ENCODE measurements at places on chromosomes 6 and 20.

DNA sequence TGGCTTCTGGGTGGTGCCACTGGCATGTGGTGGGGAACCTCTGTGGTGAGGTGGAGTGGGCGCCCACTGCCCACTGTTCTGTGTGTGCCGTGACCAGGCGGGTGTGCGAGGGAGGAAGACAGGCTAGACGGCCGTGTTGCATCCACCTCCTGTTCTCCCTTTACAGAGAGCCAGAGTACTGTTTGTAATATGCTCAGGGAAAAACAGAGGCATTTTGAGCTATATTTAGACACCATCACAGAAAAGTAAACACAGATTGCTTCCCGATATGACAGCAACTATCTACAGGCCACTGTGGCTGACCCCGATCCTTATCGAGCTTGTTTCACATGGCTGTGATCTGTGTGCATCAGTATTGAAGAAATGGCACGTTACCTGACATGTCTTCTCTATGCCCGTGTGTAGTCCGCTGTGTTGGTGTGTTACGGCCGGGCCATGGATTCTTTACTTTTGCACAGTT, 45.6 kb downstream of the ARID1B start:
- no peak for DNase-seq

DNA sequence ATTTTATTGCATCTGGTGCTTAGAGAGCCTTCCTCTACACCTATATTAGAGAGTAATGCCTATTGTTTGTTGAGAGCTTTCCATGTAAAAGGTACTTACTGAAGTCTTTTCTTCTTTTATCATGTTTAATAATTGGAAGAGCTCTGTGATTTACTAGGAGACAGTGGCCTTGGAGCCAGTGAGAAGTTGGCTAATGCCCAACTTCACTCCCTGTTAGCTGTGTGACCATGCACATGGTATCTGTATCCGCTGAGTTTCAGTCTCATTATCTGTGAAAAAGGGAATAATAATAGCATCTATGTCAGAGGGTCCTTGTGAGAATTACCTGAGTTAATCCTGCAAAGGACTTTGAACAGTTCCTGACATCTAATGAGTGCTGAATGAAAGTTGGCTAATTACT, 105.0 kb downstream of the CD109 start:
- no peak for DNase-seq

GRCh38 chr20:53939190-53939571, 131.2 kb downstream of the BCAS1 start:
- DNase-seq: no peak

GRCh38 chr20:4607287-4607713, 114.4 kb upstream of the PRND start:
- DNase-seq: peak; percentile 54

- no peak for DNase-seq
Measured at GRCh38 chr20:37886851-37887297, 16.1 kb upstream of the VSTM2L start.

DNA sequence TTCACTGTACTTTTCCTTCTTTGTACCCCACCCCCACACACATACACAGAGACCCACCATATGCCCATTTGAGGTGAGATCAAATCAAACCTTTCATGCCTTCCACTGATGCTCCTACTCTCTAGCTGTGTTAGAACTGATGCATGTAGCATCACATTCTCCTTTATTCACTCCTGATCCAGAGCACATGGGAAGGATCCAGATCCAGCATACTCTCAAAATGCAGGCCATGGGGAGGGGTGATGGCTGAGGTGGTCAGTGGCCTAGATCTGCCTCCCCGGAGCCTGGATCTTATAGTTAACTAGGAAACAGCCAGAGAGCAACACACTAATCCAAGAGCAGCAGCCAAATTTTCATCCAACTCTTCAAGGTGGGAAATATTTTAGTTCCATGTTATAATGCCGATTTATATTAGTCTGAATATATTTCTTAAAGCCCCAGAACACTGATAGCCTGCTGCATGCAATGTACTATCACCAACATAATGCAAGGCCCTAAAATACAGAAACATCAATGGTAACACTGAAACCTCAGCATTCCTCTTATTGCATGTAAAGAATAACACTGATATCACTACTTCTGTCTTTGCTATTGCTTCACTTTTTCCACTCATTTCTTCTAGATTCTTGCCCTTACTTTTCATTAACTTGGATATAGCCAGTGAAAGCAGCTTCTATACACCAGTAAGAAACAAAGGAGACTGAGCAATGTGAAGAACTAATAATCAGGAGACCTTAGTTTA, 126.8 kb upstream of the BEND6 start:
- peak; percentile 45 for DNase-seq

GRCh38 chr6:158475344-158476302, 84.3 kb upstream of the TMEM181 start:
- no peak for DNase-seq

DNA sequence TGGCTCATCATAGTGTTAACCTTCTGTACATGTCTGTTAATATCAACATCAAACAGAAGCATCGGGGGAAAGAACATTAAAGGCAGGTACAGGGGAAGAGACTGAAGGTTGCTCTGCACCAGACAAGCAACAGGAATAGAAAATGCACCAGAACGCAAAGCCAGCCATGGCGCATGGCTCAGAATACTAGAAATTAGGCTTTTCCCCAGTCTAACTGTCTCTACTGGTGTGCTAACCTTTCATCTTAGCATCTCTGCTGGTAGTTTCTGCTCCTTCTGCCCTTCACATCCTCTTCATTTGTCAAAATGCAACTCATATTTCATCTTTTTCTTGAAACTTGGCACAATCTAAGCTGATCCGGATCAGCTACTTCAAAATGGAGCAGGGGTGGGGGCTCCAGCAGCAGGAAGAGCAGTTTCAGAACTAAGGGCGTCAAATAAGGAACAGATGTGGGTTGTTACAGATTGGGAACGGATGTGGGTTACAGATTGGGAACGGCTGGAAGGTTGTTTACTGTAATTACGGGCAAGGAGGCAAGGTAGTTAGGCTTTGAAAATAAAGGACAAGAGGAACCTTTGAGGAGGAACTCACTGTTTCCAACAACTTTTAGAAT, 13.1 kb upstream of the RNASET2 start:
- DNase-seq: peak; percentile 62

- peak; percentile 63 for DNase-seq
Measured at GRCh38 chr20:58598211-58599015, 52.7 kb upstream of the STX16 start.

DNA sequence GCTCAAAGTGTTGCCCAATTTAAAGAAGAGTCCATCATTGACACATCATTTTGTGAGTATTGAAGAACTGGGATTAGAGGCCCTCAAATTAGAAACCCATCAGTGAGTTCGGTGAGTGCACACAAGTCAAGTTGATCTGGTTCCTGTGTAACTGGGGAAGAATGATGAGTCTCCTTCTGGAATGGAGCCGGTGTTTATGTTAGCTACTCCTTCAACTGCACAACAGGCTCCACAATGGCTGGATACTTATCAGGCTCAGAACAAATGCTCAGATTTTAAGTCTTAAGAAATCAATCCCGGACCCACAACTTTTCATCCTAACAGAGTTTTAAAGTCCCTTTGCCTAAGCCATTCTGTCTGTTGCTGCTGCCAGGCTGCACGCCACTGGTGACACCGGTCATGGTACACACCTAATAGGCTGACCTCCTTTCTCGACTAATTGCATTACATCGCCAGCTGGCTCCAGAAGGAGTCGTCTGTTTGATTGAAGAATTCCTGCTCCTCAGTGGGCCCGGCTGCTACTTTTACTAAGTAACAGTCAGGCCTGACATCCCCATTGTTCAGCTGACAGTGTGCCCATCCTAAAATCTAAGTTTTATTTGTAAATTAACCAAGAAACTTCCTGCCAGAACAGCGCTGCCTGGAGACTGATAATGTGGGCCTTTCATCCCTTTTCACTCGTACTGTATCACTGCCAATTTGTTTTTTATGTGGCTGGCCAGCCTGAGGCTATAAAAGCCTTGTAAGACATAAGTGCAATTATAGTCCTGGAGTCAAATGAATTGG, 130.4 kb downstream of the INSM1 start:
- DNase-seq: no peak

DNA sequence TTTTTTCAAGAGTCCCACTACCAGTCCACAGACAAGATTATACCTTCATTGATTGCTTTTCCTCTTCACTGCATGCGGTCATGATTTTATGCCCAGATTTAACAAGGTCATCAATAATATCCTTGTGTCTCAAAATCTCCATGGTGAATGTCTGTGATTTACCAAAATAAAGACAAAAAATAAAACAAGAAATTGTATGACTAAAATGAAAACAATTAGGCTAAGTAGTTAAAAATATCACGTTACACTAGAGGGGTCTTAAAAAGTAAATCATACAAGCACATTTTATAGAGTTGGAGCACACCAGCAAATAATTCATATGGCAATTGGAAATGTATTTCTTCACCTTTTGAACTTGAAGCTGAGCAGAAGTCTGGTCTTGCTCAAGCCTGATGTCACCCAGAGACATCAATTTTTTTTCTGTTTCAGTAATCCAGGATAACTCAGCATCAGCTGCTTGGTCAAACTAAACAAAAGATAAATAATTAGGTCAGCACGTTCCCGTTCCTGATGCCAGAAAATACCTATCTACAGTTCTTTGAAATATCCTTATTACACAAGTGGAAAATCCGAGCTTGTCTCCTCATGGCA, 125.4 kb downstream of the DST start:
- DNase-seq: peak; percentile 42

DNA sequence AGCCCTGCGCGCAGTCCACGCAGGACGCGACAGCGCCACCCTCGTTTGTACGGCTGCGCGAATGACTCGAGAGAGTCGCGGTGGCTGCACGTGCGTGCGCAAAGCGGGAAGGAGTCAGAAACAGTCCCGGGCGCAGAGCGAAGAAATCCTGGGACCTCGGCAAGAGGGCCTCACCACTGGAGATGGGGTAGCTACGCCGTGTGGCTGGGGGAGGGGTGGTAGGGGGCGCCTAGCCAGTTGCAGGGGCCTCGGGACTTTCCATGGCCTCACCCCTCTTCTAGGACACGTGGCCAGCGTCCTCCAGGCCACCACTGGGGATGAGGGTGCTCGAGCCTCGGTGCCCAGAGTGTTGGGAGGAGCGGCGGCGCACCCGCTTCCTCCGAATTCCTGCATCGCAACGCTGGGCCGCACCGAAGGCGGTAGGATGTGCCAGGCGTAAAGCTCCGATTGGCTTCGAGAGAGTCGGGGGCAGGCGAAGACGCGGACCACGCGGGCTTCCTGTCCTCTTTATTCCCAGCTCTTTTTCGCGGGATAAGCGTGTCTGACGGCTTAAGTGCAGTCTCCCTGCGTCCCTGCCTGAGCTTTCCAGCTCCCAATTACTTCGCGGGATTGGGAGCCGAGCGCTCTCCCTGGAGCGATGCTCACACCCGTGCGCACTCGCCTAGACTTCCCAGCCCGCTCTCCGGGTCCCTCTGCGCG, 38.7 kb downstream of the NCR2 start:
- DNase-seq: no peak

DNA sequence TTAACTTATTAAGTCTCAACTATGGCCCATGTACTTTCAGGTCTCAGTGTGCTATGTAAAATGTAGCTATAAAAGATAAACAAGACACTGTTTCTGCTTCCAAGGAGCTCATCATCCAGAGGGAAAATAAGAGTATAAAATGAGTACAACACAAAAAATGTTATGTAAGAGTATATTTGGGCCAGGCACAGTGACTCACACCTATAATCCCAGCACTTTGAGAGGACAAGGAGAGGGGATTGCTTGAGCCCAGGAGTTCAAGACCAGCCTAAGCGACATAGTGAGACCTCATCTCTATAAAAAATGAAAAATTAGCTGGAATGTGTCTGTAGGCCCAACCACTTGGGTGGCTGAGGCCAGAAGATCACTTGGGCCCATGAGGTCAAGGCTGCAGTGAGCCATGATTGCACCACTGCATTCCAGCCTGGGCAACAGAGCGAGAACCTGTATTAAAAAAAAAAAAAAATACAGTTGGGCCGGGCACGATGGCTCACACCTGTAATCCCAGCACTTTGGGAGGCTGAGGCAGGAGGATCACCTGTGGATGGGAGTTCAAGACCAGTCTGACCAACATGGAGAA, 124.0 kb downstream of the EDN1 start:
- DNase-seq: no peak

- DNase-seq: no peak
Measured at GRCh38 chr6:53866226-53866625, 71.4 kb downstream of the LRRC1 start.

DNA sequence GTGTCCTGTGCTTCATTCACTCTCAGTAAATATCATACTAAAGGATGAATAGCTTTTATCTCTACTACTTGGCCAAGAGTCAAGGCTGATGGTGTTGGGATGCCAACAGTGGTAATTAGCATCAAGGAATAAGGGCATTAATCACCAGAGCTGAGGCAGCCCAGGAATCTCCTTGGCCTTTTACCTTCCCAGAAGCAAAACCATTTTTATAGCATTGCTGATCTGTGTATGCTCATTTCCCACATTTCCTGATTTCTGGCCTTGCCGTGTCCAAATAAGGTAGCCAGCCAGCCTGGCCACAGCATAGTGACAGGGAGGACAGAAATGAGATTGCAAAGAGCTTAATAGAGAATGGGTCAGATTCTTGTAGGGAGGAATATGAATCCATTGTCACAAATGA, 76.7 kb upstream of the FOXO3 start:
- no peak for DNase-seq

DNA sequence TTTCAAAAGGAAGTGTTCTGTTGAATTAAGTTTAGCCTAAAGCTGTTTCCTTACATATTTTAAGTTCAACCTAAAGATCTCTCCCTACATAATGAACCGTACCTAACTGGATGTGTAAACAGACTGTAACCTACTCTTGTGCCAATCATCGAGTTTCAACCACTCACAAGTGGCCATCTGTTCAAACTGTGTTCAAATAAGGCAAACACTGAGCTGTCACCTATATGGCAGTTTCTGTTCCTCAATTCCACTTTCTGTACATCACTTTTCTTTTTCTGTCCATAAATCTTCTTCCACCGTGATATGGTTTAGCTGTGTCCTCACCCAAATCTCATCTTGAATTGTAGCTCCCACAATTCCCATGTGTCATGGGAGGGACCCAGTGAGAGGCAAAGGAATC, 428.6 kb downstream of the HACE1 start:
- no peak for DNase-seq
